GM23248 (cell line): ENCODE measurements at places on chromosomes 1 and 21. TPM values are rescaled to one million over a fixed set of nuclear protein-coding genes. Genes with fewer than 3 reads are reported as not detected.

LCE2C gene
- total RNA-seq, result 3.2 TPM in 1 of 2 replicates, not detected in the other

NPL gene
- total RNA-seq, result 1.0 and 5.0 TPM in 2 replicates

KIAA1614 gene
- 8.6 and 11.7 TPM in 2 replicates for total RNA-seq

ADAMTSL4 gene
- 27.6 and 27.9 TPM in 2 replicates for total RNA-seq

TM2D1 gene
- 61.6 and 81.0 TPM in 2 replicates for total RNA-seq
